ENCODE measurements at places on chromosomes 7 and 10.

DNA sequence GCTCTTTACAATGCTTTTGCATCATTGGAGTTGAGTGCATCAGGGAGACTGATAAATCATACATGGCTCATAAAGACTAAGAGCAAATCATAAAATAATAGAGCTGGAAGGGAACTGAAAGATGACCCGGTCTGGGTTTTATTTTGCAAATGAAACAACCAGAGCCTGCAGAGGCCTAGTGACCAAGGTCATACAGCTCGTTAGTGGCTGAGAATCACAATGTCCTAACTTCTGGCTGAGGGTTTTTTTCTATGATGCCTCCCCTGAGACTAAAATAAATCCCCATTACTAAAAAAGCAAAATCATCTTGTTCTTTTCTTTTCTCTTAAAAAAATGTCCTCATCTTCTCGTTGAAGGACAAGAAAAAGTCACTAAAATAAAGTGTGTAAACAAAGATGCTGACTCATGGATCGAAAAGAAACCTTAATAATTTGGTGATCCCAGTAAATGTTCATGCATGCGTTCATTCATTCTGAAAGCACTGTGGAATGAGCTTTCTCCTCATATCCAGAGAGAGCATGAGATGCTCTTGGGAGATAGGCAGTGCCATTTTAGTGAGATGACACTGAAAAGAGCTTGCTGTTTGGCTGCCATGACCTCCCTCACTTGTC is 107.8 kb upstream of the PHYHIPL start:
- DNase-seq, result no peak
- H3K36me3 ChIP-seq, result no peaks in the 10 kb centered on the region
- H3K27me3 ChIP-seq, result no peaks in the 10 kb centered on the region
- no peaks in the 10 kb centered on the region for H3K4me1 ChIP-seq
- no peak overlapping the region for H3K27ac ChIP-seq

DNA sequence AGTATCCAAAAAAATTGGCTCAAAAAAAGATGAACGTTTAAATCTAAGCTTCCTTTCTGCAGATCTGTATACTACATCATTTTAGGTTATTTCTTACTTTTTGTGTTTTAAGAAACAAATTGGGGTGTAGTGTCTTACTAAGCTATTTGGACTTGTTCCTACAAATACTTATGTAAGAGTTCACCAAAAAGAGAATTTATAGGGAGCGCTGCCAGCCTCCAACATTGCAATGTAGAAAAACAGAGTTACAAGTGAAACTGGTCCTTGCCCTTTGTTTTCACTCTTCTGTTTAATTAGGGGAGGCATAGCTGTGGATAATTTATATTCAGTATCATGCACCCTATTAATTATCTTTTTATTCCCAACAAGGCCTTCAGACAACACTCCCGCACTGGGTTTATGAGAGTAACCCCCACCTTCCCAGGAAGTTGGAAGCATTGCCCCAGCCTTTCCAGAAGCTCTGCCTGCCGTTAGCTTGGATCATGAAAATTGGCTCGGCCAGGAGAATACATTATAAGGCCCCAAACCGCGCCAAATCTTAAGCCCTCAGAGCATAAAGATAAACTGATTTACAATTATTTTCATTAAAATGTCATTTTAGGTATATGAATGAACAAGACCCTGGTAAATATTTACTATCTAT is 261.8 kb upstream of the KLF6 start:
- H3K36me3 ChIP-seq, result no peaks in the 10 kb centered on the region
- no peak overlapping the region for H3K4me3 ChIP-seq
- no peaks in the 10 kb centered on the region for H3K27me3 ChIP-seq
- H3K4me1 ChIP-seq, result no peaks in the 10 kb centered on the region
- H3K27ac ChIP-seq, result peak overlapping the region; percentile 25
- no peak for DNase-seq

GRCh38 chr7:104185346-104185745 is 22.5 kb downstream of the ORC5 start:
- H3K4me3 ChIP-seq, result no peak overlapping the region
- H3K27ac ChIP-seq, result no peak overlapping the region
- DNase-seq, result no peak
- no peaks in the 10 kb centered on the region for H3K27me3 ChIP-seq
- no peaks in the 10 kb centered on the region for H3K4me1 ChIP-seq
- peaks cover 4% of the 10 kb centered on the region for H3K36me3 ChIP-seq

DNA sequence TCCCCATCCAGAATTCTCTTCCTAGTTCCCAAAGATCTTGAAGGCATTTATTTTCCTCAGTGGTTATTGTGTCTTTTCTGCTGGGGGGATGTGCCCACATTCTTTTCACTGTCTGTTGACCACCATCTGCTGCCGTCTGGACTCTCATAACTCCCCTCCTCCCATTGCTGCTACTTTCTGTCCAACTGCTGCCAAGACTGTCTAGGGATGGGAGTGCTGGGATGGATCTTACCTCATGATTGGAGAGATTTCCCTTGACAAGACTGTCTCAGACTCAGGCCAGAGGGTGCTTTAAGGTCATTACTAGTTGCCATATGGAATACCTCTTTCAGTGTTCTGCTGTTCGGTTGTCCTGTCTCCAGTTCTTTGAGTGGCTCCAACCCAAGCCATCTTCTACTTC is 141.6 kb downstream of the C1GALT1 start:
- DNase-seq, result no peak
- no peak overlapping the region for H3K27ac ChIP-seq
- H3K27me3 ChIP-seq, result no peaks in the 10 kb centered on the region
- no peaks in the 10 kb centered on the region for H3K4me1 ChIP-seq
- no peaks in the 10 kb centered on the region for H3K36me3 ChIP-seq

GRCh38 chr10:93293999-93294398 is 188.1 kb downstream of the MYOF start:
- no peaks in the 10 kb centered on the region for H3K36me3 ChIP-seq
- no peak for DNase-seq
- no peak overlapping the region for H3K4me3 ChIP-seq
- H3K4me1 ChIP-seq, result no peaks in the 10 kb centered on the region

DNA sequence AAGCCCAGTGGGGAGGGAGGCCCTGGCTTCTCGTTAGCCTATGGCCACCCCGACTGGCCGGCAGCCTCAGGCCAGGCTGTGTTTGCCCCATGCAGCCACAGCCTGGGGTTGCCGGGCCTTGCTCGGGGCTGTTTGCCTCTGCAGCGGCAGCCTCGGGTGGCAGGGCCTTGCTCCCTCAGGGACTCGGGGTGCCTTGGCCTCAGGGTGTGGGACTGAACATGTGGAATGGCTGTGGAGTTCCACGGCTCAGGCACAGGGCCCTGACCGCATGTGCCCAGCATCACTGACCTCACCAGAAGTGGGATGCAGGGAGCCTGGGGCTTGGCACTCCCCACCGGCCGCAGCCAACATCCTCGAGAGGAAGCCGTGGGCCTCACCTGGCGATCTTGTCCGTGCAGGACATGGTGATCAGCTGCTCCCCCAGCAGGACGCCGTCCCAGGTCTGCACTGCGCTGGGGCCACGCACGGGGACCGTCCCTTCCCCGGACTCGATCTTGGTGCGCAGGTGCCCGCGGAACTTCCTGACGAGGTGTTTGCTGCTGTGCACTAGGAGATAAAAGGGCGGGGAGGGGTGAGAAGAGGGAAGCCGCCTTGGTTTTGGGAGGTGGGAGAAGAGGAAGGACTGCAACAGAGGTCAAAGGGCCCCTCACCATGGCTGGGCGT is 160.5 kb downstream of the WDR37 start:
- no peaks in the 10 kb centered on the region for H3K4me1 ChIP-seq
- H3K27ac ChIP-seq, result no peak overlapping the region
- H3K36me3 ChIP-seq, result no peaks in the 10 kb centered on the region
- DNase-seq, result no peak
- no peak overlapping the region for H3K4me3 ChIP-seq

DNA sequence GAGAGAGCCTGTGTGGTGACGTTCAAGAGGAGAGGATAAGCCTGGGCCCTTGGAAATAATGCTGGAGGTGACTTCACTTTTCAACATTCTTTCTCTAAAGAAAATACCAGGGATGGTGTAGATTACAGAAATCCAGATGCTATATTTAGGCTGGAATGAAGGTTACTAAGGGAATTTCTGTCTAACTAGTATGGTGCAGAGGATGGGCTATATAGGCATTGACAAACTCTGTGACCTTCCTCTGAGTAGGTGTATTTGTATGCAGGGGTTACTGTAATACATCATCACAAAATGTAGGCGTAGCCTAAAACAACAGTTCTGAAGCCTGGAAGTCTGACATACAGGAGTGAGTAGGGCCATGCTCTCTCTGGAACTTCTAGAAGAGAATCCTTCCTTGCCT is 155.3 kb upstream of the INHBA start:
- no peak overlapping the region for H3K27ac ChIP-seq
- DNase-seq, result no peak
- no peaks in the 10 kb centered on the region for H3K36me3 ChIP-seq
- H3K4me1 ChIP-seq, result no peaks in the 10 kb centered on the region

- no peaks in the 10 kb centered on the region for H3K36me3 ChIP-seq
- H3K27ac ChIP-seq, result no peak overlapping the region
- no peak for DNase-seq
- H3K4me1 ChIP-seq, result no peaks in the 10 kb centered on the region
Measured at GRCh38 chr10:84008878-84009277, 130.4 kb upstream of the GHITM start.

DNA sequence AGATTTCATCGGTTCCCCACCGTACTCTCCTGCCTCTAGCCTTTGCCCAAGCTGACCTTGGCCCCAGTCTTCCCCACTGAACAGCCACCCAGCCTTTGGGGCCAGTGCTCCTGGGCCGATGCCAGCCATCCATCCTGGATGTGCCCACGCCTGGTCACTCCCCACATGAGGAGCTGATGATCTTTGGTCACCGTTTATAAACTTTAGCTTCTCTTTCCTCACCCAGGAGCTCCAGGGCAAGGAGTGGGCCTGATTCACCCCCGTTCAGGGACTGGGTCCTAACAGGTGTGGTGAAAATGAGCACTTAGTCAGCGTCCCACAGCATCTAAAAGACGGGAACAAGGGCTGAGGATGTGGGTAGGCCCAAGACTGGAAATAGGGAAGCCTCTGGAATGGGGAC is 22.9 kb downstream of the GTF2IRD1 start:
- H3K27ac ChIP-seq, result no peak overlapping the region
- DNase-seq, result no peak
- no peaks in the 10 kb centered on the region for H3K27me3 ChIP-seq
- H3K36me3 ChIP-seq, result no peaks in the 10 kb centered on the region
- H3K4me3 ChIP-seq, result no peak overlapping the region

- H3K27ac ChIP-seq, result no peak overlapping the region
- H3K4me1 ChIP-seq, result no peaks in the 10 kb centered on the region
- H3K4me3 ChIP-seq, result no peak overlapping the region
- no peak for DNase-seq
- H3K27me3 ChIP-seq, result no peaks in the 10 kb centered on the region
Measured at GRCh38 chr7:44960011-44960580, 18.7 kb downstream of the MYO1G start.

- H3K27ac ChIP-seq, result no peak overlapping the region
- no peak overlapping the region for H3K4me3 ChIP-seq
- no peak for DNase-seq
- H3K27me3 ChIP-seq, result no peaks in the 10 kb centered on the region
Measured at GRCh38 chr7:92731335-92732063, 104.9 kb downstream of the CDK6 start.

All from aorta (tissue), 5 donors.